ENCODE measurements at places on chromosomes 6 and 20. TPM values are rescaled to one million over a fixed set of nuclear protein-coding genes. Genes with fewer than 3 reads are reported as not detected.
A peak's percentile ranks its signal among the peaks of the same experiment; 100 is the strongest.

DNA sequence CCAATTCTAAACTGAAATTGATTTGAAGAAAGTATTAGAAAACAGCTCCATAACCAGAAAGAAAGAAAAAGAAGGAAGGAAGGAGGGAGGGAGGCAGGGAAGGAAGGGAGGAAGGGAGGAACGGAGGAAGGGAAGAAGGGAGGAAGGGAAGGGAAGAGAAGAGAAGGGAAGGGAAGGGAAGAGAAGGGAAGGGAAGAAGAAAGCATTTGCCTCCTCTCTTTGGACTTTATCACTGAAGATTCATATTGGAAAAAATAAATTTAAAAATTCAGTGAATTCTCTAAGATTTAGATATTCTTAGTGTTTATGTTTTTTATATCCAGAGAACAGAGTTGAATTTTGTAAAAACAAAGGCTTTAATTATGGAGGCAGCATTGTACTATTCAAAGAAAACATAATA, 68.5 kb upstream of the NXT1 start:
- DNase-seq = no peak
- H3K27me3 ChIP-seq = peaks cover 35% of the 10 kb centered on the region
- H3K4me1 ChIP-seq = peaks cover 2% of the 10 kb centered on the region
- no peak overlapping the region for H3K27ac ChIP-seq

GRCh38 chr6:9521152-9521530, 893.7 kb downstream of the TFAP2A start:
- H3K36me3 ChIP-seq = no peaks in the 10 kb centered on the region
- H3K27ac ChIP-seq = no peak overlapping the region
- H3K4me3 ChIP-seq = no peak overlapping the region
- H3K4me1 ChIP-seq = no peaks in the 10 kb centered on the region
- H3K27me3 ChIP-seq = no peaks in the 10 kb centered on the region

- H3K36me3 ChIP-seq = no peaks in the 10 kb centered on the region
- peaks cover 18% of the 10 kb centered on the region for H3K4me1 ChIP-seq
- peaks cover 77% of the 10 kb centered on the region for H3K27me3 ChIP-seq
- no peak overlapping the region for H3K4me3 ChIP-seq
Measured at GRCh38 chr6:149918151-149918905, 4.6 kb downstream of the RAET1G start.

DNA sequence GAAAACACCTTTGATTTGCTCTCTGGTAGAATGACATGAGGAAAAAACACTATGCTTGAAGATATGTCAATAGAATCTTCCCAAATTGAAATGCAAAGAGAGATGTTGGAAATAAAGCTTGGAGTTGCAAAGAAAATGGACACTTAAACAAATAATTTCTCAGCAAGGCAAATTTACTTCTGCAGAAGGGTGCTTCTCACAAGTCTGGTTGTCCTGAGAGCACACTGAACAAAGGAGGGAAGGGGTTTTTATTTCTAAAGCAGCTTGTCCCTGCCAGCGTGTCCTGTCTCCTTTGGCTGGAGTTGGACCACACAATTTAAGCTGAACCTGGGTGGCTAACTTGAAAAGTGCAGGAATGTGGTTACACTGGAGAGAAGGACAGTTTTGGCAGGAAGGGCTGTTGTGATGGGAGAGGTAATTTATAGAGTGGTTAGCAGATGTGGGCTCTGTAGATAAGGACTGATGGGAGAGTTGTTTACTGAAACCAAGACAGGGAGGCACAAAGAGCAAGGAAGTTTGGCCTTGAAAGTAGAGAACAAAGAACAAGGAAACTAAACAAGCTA, 454.6 kb upstream of the EYS start:
- H3K4me3 ChIP-seq = no peak overlapping the region
- H3K36me3 ChIP-seq = no peaks in the 10 kb centered on the region
- H3K27me3 ChIP-seq = no peaks in the 10 kb centered on the region

GRCh38 chr6:24385536-24386269, 17.0 kb upstream of the MRS2 start:
- no peak overlapping the region for H3K27ac ChIP-seq
- H3K4me3 ChIP-seq = no peak overlapping the region
- H3K27me3 ChIP-seq = peaks cover 17% of the 10 kb centered on the region
- peaks cover 2% of the 10 kb centered on the region for H3K36me3 ChIP-seq
- no peak for DNase-seq
- peaks cover 2% of the 10 kb centered on the region for H3K4me1 ChIP-seq

GRCh38 chr6:338815-339262, 46.6 kb downstream of the DUSP22 start:
- H3K27me3 ChIP-seq = no peaks in the 10 kb centered on the region
- peaks cover 22% of the 10 kb centered on the region for H3K4me1 ChIP-seq
- H3K4me3 ChIP-seq = no peak overlapping the region
- H3K27ac ChIP-seq = no peak overlapping the region
- no peak for DNase-seq

GRCh38 chr20:23085436-23086055, 578 bp downstream of the CD93 start:
- no peak for DNase-seq
- H3K27ac ChIP-seq = no peak overlapping the region
- peak overlapping the region; percentile 88 for H3K4me3 ChIP-seq
- H3K27me3 ChIP-seq = no peaks in the 10 kb centered on the region
- H3K4me1 ChIP-seq = peaks cover 17% of the 10 kb centered on the region
- H3K36me3 ChIP-seq = no peaks in the 10 kb centered on the region

DNA sequence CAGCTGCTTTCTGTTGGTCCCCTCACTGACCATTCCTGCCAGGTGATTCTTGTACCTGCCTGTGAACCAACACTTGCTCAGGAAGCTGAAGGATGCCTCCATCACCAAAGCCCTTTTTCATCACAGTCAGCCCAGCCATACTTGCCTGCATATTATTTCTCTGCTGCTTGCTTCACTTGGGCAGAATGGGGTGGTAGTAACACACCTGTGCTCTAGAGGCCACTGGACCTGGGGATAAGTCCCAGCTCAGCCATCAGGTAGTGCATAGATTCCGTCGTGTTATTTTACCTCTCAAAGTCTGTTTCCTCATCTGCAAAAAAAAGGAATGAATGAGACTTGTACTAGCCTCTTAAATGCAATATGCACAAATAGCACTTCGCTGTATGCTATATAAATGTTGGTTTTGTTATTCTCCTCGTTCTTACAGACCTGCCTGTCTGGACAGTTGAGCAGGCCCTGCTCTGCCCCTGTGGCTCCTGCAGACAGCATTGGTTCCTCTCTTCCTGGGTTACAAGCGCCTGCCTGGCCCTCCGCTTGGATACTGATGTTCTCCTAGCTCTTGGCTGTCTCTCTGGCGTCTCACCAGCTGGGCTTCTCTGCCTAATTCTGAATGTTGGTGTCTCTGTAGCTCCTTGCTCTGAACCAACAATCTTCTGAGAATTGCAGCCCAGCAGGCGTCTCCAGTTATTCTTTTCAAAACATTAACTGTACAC, 151.8 kb downstream of the UNC5CL start:
- H3K4me3 ChIP-seq = no peak overlapping the region
- peaks cover 2% of the 10 kb centered on the region for H3K36me3 ChIP-seq
- no peak for DNase-seq
- no peak overlapping the region for H3K27ac ChIP-seq
- H3K27me3 ChIP-seq = peaks cover 49% of the 10 kb centered on the region

DNA sequence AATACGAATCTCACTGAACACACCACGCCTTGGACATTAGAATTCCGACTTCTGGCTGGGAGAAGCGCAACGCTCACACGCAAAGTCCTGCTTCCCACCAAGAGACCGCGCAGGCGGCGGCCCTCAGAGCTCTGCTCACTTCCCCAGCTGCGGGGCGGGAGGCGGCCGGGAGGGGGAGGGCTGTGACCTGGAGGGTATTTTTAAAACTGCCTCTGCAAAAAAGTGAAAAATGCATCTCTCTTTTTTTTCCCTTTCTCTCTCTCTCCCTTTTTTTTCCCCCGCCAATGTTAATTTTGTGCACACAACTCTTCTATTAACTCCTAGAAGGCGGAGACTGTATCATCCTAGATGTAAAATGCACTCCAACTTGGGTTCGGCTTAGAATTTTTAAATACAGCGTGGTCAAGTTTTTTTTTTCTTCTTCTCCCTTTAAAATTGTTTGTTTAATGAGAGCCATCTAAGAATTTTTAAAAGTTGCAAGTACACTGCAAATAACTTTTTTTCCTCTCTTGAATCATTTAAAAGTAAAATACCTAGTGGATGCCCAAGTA, 66.4 kb downstream of the STX11 start:
- peak overlapping the region; percentile 83 for H3K4me3 ChIP-seq
- H3K36me3 ChIP-seq = no peaks in the 10 kb centered on the region
- DNase-seq = no peak
- H3K27ac ChIP-seq = peak overlapping the region; percentile 95
- H3K4me1 ChIP-seq = peaks cover 32% of the 10 kb centered on the region

DNA sequence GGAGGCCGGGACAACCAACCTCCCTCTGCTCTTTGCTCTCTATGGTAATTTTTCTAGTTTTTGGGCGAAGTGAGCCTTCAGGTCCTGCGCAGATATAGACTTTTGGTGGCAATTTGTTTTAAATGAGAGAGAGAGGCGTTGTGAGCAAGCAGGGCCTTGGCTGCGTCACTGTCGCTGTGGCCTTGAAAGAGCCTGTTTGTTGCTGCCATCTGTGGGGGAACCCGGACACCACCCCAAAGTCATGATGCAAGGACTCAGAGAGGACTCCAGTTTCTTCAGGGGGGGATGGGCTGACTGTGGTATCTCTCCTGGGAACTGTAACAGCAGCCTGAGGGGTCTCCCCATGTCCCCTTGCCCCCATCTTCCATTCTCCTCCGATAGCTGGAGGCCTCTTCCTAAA, 462.7 kb upstream of the SULF2 start:
- H3K4me3 ChIP-seq = no peak overlapping the region
- H3K4me1 ChIP-seq = peaks cover 2% of the 10 kb centered on the region
- no peak for DNase-seq
- H3K36me3 ChIP-seq = peaks cover 2% of the 10 kb centered on the region
- H3K27ac ChIP-seq = no peak overlapping the region

GRCh38 chr20:50837532-50838321, 42.9 kb downstream of the BCAS4 start:
- H3K27ac ChIP-seq = peak overlapping the region; percentile 47
- H3K27me3 ChIP-seq = no peaks in the 10 kb centered on the region
- peaks cover 2% of the 10 kb centered on the region for H3K36me3 ChIP-seq
- no peak overlapping the region for H3K4me3 ChIP-seq

- peaks cover 2% of the 10 kb centered on the region for H3K36me3 ChIP-seq
- peaks cover 12% of the 10 kb centered on the region for H3K4me1 ChIP-seq
- peak overlapping the region; percentile 27 for H3K27ac ChIP-seq
- H3K4me3 ChIP-seq = peak overlapping the region; percentile 3
- no peak for DNase-seq
Measured at GRCh38 chr6:170280689-170281045, 10.2 kb downstream of the DLL1 start.

DNA sequence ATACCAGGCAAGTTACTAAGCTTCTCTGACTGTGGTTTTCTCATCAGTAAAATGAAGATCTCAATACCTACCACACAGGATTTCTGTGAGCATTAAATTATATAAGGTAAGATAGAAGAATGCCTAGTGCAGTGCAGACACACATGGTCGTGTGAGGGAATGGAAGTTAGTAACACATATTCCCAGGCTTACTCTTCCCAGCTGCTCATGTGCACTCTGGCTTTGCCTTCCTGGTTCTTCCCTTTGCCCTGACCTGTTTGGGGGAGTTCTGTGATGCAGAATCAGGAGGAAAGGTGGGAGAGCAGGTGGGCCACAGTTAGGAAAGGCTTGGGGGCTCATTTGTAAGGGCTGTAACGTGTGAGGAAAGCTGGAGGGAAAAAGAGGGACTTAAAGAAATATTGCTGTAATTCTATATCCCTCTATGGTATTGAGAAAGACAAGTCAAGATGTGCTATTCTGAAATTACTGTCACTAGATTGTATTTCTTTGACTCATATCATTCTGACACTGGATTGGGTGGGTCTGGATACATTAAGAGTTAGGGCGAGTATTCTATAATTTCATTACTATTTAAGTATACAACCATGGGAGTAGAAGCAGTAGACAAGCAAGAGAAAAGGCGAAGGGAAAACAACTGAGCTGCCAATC, 47.7 kb downstream of the FYN start:
- peaks cover 9% of the 10 kb centered on the region for H3K36me3 ChIP-seq
- H3K4me3 ChIP-seq = peak overlapping the region; percentile 85
- DNase-seq = no peak
- peaks cover 65% of the 10 kb centered on the region for H3K4me1 ChIP-seq
- peak overlapping the region; percentile 97 for H3K27ac ChIP-seq
- no peaks in the 10 kb centered on the region for H3K27me3 ChIP-seq

- no peak overlapping the region for H3K27ac ChIP-seq
- H3K36me3 ChIP-seq = no peaks in the 10 kb centered on the region
- DNase-seq = no peak
- peaks cover 58% of the 10 kb centered on the region for H3K4me1 ChIP-seq
- no peaks in the 10 kb centered on the region for H3K27me3 ChIP-seq
- no peak overlapping the region for H3K4me3 ChIP-seq
Measured at GRCh38 chr6:7148100-7148822, 40.5 kb downstream of the RREB1 start.

GRCh38 chr20:38825571-38825900, 20.0 kb downstream of the PPP1R16B start:
- H3K27me3 ChIP-seq = no peaks in the 10 kb centered on the region
- peaks cover 60% of the 10 kb centered on the region for H3K4me1 ChIP-seq
- no peak overlapping the region for H3K4me3 ChIP-seq
- no peak for DNase-seq
- H3K36me3 ChIP-seq = no peaks in the 10 kb centered on the region

- no peaks in the 10 kb centered on the region for H3K27me3 ChIP-seq
- no peaks in the 10 kb centered on the region for H3K36me3 ChIP-seq
- H3K4me3 ChIP-seq = peak overlapping the region; percentile 83
- peak overlapping the region; percentile 67 for H3K27ac ChIP-seq
- DNase-seq = no peak
- H3K4me1 ChIP-seq = peaks cover 24% of the 10 kb centered on the region
Measured at GRCh38 chr20:62405981-62406513, 1.0 kb downstream of the CABLES2 start.

- no peaks in the 10 kb centered on the region for H3K27me3 ChIP-seq
- no peak overlapping the region for H3K27ac ChIP-seq
- no peak overlapping the region for H3K4me3 ChIP-seq
Measured at GRCh38 chr6:161745594-161746141, 471.8 kb upstream of the AGPAT4 start.

- peaks cover 27% of the 10 kb centered on the region for H3K36me3 ChIP-seq
- H3K4me3 ChIP-seq = no peak overlapping the region
- H3K27me3 ChIP-seq = no peaks in the 10 kb centered on the region
- H3K4me1 ChIP-seq = peaks cover 5% of the 10 kb centered on the region
Measured at GRCh38 chr6:57329933-57330332, 12.5 kb downstream of the PRIM2 start.

DNA sequence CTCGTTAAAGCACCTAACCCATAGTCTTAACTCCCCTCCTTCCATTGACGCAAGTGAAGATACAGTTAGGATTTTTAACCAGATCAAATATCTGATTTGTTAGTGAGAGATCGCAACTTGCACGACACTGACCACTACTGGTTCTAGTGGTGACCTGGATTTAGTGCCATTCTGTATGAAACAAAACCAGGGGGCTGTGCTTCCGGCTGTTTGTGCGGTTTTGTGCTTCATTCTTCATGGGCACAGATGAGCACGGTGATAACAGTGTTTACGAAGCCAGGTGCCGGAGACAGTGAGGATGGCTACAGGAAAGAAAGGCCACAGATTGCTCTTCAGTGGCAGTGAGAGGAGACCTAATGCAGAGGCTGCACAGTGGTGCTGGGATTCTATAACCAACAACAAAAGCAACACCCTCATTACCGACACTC, 75.5 kb downstream of the NOL4L start:
- H3K27me3 ChIP-seq = no peaks in the 10 kb centered on the region
- H3K4me3 ChIP-seq = peak overlapping the region; percentile 86
- H3K36me3 ChIP-seq = peaks cover 5% of the 10 kb centered on the region
- peak; percentile 26 for DNase-seq
- peaks cover 51% of the 10 kb centered on the region for H3K4me1 ChIP-seq

FUCA2 gene
- total RNA-seq = 8.3 TPM

ULBP3 gene
- 1.6 TPM for total RNA-seq

BACH2 gene
- total RNA-seq = 69.9 TPM

IL17F gene
- 0.68 TPM for total RNA-seq

NR2E1 gene
- total RNA-seq = not detected

DEFB124 gene
- total RNA-seq = not detected

TXLNB gene
- total RNA-seq = 0.52 TPM

All from T-helper 17 cell (primary cell).